ENCODE measurements at places on chromosomes 5 and 9.

DNA sequence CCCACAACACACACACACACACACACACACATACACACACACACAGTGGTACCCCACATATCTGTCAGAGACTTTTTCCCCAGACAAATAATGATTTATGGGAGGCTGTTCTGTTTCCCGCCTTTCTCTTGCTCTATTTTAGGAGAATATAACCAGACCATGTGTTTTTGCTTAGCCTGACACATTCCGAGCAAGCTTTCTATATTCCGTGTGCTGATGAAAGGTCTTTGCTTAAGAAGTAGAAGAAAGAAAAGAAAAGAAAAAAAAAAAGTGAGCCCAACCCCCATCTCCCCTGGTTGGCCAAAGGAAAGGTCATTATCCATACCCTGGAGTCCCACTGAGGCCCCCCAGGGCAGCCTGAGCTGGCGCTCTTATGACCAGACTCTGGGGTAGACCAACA lies 338.6 kb downstream of the SLIT3 start:
- no peak for DNase-seq

DNA sequence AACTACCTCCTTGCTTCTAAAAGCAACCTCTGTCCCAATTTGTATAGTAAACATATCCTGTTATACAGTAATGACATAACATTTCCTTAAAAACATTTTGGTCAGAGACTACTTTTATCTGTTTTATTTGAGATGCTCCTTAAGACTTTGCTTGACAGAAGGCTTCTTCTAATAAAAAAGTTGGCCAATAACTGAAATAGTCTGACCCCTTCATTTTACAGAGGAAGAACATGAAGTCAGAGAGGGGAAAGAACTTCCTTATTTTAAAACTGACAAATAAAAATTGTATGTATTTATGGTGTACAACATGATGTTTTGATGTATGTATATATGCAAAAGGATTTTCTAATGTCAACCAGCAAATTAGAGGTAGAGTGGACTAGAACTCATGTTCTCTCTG lies 35.8 kb upstream of the SPARC start:
- no peak for DNase-seq

DNA sequence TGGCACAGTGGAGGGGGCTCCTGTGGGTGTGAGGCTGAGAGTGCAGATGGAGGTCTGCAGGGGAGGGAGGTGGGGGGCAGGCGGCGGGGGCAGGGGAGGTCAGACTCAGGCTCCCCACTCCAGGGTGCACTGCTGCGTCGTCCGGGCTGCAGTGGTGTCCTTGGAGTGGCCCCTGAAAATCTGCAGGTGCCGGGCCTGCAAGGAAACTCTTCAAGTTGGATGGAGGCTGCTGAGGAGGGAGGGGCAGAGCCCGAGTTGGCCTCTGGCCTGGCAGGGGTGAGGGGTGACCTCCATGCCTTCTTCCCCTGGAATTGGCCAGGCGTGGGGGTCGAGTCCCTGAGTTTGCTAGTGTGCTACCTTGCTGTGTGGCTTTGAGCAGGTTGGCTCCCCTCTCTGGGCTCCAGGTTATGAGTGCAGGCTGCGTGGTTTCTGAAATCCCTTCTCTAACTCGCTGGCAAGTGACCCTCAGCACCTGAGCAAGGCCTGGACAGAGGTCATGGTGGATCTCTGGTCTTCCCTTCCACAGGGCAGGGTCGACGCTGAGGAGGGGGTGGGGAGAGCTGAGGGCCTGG lies 888 bp downstream of the ADAMTSL2 start:
- no peak for DNase-seq

- peak; percentile 60 for DNase-seq
Observed at GRCh38 chr9:120477534-120478001, 102.4 kb downstream of the CDK5RAP2 start.

- DNase-seq = no peak
Observed at GRCh38 chr5:1527533-1528205, 3.9 kb upstream of the LPCAT1 start.

DNA sequence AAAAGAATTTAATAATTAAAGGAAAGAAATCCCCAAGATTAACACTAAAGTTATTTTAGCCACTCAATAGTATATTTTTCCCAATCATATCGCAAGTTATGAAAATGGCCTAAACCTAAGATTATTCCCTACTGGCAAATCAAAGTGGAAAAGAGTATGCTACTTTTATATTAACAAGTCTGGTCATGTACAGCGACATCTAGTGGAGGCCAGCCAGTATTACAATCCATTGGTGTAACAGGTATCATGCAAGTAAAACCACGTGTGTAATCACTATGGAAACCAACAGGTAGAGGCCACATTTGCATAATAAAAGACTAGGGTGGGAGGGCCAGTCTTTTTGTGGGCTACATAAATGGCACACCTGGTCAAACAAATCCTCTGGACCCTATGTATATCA lies 976.4 kb upstream of the CDH9 start:
- peak; percentile 6 for DNase-seq
